ENCODE measurements at places on chromosomes 6 and 20. TPM values are rescaled to one million over a fixed set of nuclear protein-coding genes. Genes with fewer than 3 reads are reported as not detected.

The NMBR gene
- not detected for total RNA-seq

The SPDEF gene
- not detected for total RNA-seq

The LHFPL5 gene
- total RNA-seq, result not detected

The ASIP gene
- total RNA-seq, result not detected

The MAP1LC3A gene
- total RNA-seq, result 14.9 TPM

The NEURL2 gene
- 2.0 TPM for total RNA-seq

The TREM1 gene
- not detected for total RNA-seq

The LKAAEAR1 gene
- total RNA-seq, result not detected

The ANKRD6 gene
- 3.9 TPM for total RNA-seq

The DYNLT2 gene
- total RNA-seq, result 0.63 TPM

The LRRC1 gene
- 5.7 TPM for total RNA-seq

The VEGFA gene
- total RNA-seq, result 14.5 TPM

The RAB32 gene
- 93.6 TPM for total RNA-seq

The CCN6 gene
- not detected for total RNA-seq

The ULBP3 gene
- 9.2 TPM for total RNA-seq

The ZBTB12 gene
- total RNA-seq, result 4.2 TPM

The MICB gene
- total RNA-seq, result 15.7 TPM

The RCAN2 gene
- total RNA-seq, result 0.09 TPM

The SYNE1 gene
- total RNA-seq, result 55.1 TPM

The TCF21 gene
- not detected for total RNA-seq

The MCHR2 gene
- total RNA-seq, result not detected

The METTL24 gene
- not detected for total RNA-seq

The HLA-DQB1 gene
- total RNA-seq, result not detected

The HLA-DOB gene
- total RNA-seq, result not detected

The RIPK1 gene
- 18.6 TPM for total RNA-seq

The PRR3 gene
- total RNA-seq, result 3.6 TPM

The MTHFD1L gene
- total RNA-seq, result 67.1 TPM

The TPD52L2 gene
- 101 TPM for total RNA-seq

The SLPI gene
- total RNA-seq, result 0.19 TPM

The SAMD3 gene
- total RNA-seq, result not detected

The MTFR2 gene
- total RNA-seq, result 1.5 TPM

The RAET1L gene
- total RNA-seq, result not detected

The FRS3 gene
- 1.1 TPM for total RNA-seq

The SERAC1 gene
- 8.5 TPM for total RNA-seq

The E2F1 gene
- total RNA-seq, result 5.1 TPM

All from endothelial cell of coronary artery (primary cell).